ENCODE measurements at places on chromosomes 3 and 15.

- no peak for DNase-seq
Observed at GRCh38 chr3:172101107-172101506, 61.7 kb downstream of the FNDC3B start.

GRCh38 chr3:81716870-81717509 lies 44.5 kb downstream of the GBE1 start:
- DNase-seq: no peak

DNA sequence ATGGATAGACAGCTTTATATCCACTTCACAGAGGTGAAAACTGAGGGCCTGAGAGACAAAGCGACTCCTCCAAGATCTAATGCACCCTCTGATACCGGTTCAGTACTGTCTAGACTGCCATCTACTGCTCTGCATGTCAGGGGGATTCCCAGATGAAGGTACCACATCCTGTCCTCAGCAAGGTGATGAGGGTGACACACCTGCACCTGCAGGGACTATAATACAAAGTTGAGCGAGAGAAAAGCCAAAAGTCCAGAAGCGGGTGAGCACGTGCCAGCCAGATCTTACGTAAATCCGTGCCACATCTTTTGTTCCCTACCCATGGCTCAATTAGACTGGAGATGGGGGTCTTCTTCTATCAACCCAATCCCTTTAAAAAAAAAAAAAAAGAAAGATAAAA lies 32.4 kb upstream of the HES1 start:
- DNase-seq: no peak

DNA sequence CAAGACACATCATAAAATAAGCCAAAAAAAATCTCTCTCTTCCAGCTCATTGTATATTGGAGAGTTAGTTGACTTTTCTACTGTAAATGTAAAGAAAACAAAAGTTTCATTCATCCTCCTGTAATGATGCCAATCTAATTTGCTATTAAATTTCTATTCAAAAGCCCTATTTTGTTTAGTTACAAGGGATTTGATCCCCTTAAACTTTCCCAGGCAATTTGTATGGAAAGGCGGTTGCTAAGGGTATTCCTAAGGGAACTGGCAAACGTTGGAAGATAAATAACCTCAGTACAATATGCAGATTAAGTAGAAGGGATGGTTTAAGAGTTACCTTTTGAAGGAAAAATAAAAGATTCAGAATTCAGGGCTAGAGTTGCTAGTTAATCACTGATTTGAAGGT lies 352.7 kb downstream of the TIGIT start:
- DNase-seq: no peak

Measured in heart right ventricle (tissue), 16 donors.